ENCODE measurements at places on chromosomes 13 and 19.

- DNase-seq, result no peak
Observed at GRCh38 chr19:45823182-45823581, 8.1 kb upstream of the RSPH6A start.

- no peak for DNase-seq
Observed at GRCh38 chr13:33202644-33203169, 82.8 kb downstream of the STARD13 start.

DNA sequence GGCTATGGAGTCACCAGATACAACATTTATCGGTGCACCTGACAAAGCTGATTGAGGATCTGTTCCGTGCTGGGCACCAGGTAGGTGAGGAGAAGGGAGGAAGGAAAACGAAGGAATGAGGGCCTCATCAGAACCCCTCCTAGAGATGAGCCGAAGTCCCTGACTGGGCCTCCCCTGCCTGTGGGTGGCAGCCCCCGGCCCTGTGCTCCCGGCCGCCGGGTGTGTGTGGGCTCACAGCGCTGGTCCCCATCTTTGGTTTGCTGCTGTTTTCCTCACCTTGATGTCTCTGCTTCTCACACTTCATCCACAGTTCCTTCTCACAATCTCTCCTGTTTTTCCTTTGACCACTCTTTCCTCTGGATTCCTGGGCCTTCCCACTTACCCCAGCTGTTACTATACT, 32.8 kb downstream of the TMED1 start:
- no peak for DNase-seq

- no peak for DNase-seq
Observed at GRCh38 chr19:40191836-40192646, 815 bp downstream of the MAP3K10 start.

DNA sequence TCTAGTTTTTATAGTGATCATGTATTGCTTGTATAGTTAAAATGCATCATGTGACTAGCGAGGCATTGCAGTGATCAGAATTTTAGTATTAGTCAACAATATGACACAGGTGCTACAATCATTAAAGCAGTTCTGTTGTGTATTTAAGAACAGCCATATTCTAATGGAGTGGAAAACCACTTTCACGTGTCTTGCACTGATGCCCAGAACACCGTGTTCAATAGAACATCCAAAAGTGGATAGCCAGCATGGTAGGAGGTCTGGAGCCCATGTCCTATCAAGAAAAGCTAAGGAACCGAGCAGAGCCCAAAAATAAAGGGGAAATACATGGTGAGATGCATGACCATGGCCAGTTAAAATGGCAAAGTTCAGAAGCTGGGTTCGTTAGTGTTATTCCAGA, 55.1 kb downstream of the FGF14 start:
- DNase-seq, result no peak

DNA sequence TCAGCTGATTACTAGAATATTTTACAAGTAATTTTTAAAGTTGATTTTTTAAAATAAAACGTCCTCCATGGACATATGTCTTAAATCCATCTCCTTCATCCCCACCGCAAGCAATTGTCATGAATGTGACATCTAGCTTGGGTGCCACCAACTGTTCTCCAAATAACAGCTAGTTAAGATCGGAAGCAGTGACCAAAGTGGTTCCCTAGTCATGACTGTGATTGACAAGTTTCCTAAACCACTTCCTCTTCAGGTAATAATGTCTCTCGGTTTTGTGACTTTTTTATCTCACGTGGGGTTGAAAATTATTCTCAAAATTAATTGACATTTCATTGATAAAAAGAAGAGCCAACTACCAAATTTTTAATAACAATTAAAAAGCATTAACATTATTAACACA, 135.3 kb upstream of the MIR17HG start:
- no peak for DNase-seq

DNA sequence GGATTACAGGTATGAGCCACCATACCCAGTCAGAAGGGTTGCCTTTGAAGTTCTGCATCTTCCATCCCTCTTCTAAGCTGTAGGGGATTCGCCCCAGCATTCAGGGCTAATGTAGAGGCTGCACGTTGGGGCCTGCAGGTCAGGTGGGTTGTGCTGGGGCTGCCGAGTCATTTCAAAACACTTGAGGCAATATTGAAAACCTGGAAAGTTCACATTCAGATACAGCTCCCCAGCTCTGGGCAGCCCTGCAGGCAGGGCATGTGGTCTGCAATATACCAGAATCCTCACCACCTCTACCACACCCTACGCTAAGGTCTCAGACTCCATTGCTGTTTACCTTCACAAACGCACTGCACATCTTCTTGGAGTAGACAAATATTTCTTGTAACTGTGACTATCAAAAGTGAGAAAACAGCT, 24.6 kb downstream of the CCNE1 start:
- no peak for DNase-seq

GRCh38 chr13:98291658-98292057, 114.6 kb upstream of the RNF113B start:
- DNase-seq, result no peak

All from HFF-Myc (cell line).